Left renal pelvis (tissue), 4 donors: ENCODE measurements at places on chromosomes 16 and 17. TPM values are rescaled to one million over a fixed set of nuclear protein-coding genes. Genes with fewer than 3 reads are reported as not detected.

- DNase-seq: no peak
These were observed 5.3 kb upstream of the MFAP4 start for GRCh38 chr17:19392303-19392702.

- no peak for DNase-seq
These were observed 48.7 kb downstream of the TMEM100 start for GRCh38 chr17:55673743-55674506.

Gene LRRC45
- 9.7 TPM for polyA plus RNA-seq

DNA sequence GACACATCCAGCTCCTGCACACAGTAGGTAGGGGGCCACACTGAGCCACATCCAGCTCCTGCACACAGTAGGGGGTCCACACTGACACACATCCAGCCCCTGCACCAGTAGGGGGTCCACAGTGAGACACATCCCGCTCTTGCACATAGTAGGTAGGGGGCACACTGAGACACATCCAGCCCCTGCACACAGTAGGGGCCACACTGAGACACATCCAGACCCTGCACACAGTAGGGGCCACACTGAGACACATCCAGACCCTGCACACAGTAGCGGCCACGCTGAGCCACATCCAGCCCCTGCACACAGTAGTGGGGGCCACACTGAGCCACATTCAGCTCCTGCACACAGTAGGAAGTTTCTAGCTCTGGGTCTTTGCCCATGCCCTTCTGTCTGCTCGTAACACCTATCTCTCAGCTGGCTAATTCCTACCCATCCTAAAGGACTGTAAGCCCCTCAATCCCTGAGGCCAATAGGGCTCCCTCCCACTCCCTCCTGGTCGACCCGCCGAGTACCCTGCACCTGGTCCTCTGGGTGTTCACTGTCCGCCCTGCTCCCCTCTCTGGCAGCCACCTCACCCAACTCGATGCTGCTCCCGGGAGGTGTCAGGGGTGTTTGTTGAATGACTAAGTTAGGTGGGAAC is 9.4 kb upstream of the ATP2A3 start:
- no peak for DNase-seq

Gene TMIGD1
- 0.20 TPM for polyA plus RNA-seq

DNA sequence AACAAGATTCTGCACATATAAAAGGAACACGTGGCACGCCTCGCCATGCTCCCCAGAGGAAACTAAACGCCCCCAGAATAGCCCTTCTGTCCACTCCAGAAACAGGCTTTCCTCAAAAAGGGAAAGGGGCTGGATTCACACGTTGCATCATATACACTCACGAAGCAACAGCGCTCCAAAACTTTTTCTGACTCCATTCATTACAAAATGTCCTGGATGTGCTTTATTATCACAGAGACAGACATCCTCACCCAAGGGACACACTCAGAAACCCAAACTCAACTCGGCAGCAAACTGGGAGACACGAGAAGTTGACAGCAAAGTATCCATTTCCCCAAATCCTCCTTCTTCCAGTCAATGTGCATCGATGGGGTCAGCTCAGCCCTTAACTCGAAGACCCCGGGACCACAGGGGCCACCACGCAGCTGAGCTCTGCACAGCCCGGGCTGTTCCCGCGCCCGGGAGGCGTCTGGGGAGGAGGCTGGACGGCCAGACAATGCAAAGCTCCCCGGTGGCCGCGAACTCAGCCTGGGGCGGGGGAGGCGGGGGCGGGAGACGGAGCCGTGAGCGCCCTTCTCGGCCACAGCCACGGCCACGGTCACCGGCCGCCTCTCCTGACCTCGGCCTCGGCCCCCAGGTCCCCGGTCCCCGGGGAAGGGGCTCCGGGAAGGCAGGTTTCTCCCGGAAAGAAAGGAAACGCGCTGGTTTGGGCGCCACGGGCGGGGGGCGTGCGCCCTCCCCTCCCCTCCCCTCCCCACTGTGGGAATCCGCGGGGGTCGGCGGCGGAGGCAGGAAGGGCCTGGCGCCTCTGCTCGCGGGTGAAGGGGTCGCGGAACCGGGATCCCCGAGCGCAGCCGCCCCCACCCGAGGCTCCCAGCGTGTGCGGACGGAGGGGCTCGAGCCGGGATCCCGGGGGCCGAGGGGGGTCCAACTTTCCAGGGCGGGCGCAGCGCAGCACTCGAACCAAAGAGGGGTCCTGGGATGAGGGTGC is 1.2 kb downstream of the NXN start:
- no peak for DNase-seq

Gene MYH8
- polyA plus RNA-seq: 0.79 TPM

DNA sequence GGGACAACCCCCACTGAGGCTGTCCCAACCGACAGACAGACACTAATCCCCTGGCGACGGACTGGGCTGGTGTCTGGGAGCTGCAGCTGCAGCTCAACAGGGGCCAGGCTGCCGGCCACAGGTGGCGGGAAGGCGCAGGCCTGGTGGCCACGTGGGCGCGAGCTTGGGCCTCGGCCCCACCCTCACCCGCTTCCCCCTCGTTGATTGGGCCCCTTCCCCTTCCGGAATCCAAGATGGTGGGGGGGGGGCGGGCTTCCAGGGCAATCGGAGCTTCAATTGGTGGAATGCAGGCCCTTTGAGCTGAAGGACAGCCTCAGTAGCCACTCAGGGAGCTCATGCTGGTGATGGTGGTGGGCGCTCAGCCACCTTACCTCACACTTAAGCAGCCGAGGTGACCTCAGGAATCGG is 8.7 kb upstream of the TBX4 start:
- DNase-seq: no peak
